Urinary bladder (tissue), 4 donors: ENCODE measurements at places on chromosomes 7 and 10. TPM values are rescaled to one million over a fixed set of nuclear protein-coding genes. Genes with fewer than 3 reads are reported as not detected.

DNA sequence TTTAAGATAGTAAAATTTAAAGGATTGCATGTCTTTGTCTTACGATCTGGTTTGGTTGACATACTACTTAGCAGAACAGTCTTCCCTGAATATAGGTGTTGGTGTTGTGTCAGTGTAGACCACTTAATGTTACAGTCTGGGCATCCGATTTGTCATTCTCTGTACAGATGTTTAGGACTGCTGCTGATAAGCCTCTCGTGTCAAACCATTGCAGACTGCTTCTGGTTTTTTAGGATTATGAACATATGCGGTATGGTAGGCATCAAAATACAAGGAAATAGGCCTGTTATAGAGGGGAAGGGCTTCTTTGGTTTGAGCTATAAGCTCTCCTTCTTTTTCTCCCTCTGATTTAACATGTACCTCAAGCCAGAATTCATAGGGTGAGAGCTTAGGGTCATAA is 7.4 kb downstream of the CYP3A43 start:
- no peak for DNase-seq

DNA sequence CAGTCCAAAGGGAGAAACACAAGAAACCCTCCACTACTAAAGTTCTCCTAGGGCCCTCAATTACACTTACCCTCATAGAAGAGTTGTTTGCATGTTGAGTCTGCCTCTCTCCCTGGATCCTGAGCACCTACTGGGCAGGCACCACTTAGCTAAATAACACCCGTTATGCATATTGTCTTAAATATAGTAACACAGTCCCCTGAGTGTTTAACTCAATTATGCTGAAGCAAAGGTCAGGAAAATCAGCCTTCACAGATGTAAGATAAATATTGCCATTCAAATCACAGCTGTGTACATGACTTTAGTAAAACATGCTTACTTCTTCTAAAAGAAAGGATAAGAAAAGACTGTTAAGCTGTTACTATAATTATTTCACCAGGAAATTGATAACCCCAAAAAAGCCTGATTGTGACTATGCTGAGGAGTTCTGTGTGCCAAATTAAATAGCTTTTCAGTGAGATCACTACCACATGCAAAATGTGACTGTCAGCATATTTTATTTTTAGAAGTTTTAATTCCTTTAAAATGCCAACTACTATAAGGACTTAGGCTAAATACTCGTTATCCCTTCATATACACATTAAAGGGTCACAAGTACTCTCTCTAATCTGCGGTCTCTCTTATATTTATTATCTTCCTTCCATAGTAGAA is 733.9 kb upstream of the PHF14 start:
- DNase-seq, result no peak

The MYL7 gene
- polyA plus RNA-seq, result 1.9 TPM

DNA sequence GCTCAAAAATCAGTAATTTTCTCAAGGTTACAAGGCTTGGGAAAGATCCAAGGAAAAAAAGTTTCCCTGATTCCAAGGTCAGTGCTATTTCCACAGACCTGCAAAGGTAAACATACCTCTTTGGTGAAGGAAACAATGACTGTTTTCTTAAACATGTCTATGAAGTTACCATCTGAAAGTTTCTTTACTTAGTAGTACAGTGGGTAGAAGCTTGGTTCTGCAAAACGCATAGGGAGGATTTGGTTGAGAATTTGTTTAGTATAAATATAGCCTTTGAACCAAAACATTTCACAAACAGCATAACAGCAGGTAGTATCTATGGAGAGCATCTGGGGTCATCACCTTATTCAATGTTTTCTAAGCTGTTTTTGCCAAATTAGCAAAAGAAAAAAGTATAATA is 169.6 kb downstream of the CCSER2 start:
- DNase-seq, result no peak

- no peak for DNase-seq
Measured at GRCh38 chr10:90675621-90676020, 182.2 kb downstream of the HTR7 start.

DNA sequence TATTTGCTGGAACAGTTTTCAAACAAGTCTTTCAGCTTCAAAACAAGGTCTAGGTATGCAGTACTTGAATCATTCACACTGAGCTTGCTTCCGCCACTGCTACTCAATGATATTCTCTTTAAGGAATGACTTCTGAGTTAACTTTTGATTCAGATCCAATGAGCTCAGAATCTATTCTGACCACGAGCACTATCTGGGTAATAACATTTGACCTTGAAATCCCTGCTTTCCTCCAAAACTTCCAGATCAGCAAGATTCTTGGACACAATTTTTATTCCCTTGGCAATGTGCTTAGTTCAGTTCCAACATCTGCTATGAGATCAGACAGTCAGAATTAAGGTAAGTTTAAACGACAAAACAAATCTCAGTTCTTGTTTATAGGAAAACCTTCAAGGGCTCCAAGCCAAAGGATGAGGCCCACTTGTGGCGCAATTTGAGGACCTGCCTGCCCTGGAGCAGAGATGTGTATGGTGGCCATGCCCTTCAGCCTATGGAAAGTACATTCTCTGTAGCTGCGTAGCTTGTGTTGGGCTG is 87.2 kb downstream of the RNF216 start:
- no peak for DNase-seq

DNA sequence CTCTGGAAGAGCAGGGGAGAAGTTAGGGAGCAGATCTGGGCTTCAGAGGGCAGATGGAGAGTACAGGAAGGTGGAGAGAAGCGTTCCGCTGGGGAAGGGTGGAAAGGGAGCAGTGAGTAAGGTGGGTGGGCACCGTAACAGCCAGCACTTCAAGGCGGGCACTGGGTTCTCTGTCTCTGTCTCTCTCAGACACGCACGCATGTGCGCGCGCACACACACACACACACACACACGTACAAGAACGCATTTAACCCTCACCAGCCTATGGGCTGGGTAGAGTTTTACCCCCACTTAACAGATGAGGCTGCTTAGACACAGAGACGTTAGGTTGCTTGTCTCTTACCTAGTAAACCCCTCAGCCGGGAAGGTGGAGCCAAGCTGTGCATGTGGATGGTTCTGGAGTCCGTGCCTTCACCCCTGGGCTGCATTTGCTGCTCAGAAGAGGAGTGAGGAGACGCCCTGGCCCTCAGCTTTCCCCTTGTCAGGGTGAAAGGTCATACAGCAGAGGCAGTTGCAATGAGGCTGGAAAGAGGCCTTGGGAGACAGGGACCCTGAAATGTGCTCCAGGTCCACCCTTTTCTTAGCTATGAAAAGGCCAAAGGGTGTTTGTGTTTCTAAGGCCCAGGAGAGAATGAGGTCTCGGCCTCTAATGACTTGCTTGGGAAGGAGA is 16.0 kb downstream of the ADCYAP1R1 start:
- no peak for DNase-seq

The HOGA1 gene
- polyA plus RNA-seq, result 0.35 TPM

DNA sequence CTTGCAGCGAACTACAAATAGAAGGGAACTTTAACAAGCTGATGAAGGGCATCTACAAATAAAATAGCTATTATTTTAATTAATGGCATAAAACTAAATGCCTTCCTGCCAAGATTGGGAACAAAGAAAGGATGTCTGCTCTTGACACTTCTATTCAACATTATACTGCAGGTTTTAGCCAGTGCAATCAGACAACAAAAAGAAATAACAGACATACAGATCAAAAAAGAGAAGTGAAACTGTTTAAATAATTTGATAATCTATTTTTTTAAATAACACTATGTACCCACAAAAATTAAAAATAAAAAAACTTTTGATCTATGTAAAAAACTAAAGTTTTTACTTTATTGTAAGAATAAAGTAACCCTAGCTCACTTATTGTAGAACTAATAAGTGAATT is 22.4 kb upstream of the TLL2 start:
- DNase-seq, result no peak

The ZNF37A gene
- polyA plus RNA-seq, result 11.1 TPM

GRCh38 chr10:73493781-73494180 is 2.0 kb downstream of the PPP3CB start:
- no peak for DNase-seq
